ENCODE measurements at places on chromosomes 2 and 18. TPM values are rescaled to one million over a fixed set of nuclear protein-coding genes. Genes with fewer than 3 reads are reported as not detected.

DNA sequence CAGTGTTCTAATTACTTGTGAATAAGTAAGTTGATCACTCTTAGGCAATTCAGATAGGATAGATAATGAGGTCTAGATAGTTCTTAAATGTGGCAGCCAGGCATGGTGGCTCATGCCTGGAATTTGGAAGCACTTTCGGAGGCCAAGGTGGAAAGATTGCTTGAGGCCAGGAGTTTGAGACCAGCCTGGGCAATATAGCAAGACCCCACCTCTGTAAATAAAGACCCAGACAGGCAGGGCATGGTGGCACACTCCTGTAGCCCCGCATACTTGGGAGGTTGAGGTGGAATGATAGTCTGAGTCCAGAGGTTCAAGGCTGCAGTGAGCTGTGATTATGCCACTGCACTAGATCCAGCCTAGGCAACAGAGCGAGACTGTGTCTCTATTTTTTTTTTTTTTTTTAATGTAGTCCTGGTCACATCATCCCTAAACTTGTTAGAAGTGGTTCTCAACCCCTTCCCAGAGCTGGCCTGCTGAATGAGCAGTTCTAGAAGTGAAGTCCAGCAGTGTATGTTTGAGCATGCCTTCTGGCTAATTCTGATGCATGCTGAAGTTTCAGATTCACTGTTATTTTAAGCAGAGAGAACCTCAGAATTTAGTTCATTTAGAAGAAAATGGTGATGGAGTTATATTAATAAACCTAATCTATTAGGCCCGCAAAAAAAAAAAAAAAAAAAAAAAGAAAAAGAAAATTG lies 306.2 kb downstream of the PRKCE start:
- DNase-seq = no peak

GRCh38 chr2:40967451-40967850 lies 515.6 kb upstream of the SLC8A1 start:
- no peak for DNase-seq

DNA sequence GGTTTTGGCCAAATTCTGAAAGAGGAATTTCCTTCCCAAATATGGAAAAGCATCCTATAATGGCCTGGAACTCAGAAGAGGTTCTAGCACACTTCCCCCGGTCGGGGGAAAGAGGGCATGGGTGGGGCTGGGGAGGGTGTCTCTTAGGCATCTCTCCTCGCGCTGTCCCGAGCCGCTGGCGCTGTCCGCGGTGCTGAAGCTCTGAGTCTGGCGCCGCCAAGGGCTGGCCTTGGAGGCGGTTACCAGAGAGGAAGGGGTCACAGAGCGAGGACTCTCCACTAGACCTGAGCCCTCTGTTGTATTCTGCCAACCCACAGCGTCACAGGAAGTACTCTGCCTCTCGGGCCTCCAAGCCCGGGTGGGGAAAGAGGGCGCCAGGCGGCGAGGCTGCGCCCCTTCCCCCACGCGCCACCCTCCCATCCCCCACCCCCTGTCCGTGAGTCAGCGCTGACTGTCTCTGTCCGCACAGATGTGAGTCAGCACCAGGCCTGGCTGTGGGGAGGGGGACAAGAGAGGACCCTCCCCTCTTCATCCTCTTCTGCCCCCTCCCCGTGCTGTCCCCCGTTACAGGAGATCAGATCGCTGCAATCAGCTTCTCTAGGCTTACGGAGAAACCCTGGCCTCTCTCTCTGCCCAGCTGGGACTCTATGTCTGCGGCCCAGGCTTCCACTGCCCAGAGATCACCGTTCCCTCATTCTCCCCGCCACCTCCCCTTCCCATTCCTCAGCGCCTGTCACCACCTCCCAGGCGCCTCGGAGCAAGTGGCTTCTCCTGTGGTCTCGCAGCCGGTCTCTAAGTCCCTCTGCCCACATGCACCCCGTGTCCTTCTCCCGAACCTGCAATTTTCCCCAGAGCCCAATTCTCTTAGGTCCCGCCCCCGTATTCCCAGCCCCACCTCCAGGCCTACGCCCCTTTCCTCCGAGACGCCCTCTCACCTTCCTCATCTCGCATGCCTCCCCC lies 779 bp downstream of the PTPRN start:
- DNase-seq = peak; percentile 89

Gene CRYBA2
- total RNA-seq = not detected

- no peak for DNase-seq
Observed at GRCh38 chr2:118055512-118056164, 32.6 kb upstream of the INSIG2 start.

GRCh38 chr2:144224472-144224871 lies 295.4 kb downstream of the ZEB2 start:
- no peak for DNase-seq

- no peak for DNase-seq
Observed at GRCh38 chr2:41695198-41696113, 352.4 kb upstream of the PKDCC start.

- no peak for DNase-seq
Observed at GRCh38 chr2:180607514-180608049, 372.8 kb upstream of the UBE2E3 start.

Gene CEBPZOS
- 41.8 TPM for total RNA-seq

- no peak for DNase-seq
Observed at GRCh38 chr2:134368009-134368817, 114.3 kb downstream of the MGAT5 start.

- DNase-seq = no peak
Observed at GRCh38 chr2:218387369-218388194, 5.5 kb downstream of the SLC11A1 start.

GRCh38 chr18:58541146-58541788 lies 87.6 kb downstream of the ALPK2 start:
- DNase-seq = no peak

Gene SEC11C
- total RNA-seq = 39.9 TPM

DNA sequence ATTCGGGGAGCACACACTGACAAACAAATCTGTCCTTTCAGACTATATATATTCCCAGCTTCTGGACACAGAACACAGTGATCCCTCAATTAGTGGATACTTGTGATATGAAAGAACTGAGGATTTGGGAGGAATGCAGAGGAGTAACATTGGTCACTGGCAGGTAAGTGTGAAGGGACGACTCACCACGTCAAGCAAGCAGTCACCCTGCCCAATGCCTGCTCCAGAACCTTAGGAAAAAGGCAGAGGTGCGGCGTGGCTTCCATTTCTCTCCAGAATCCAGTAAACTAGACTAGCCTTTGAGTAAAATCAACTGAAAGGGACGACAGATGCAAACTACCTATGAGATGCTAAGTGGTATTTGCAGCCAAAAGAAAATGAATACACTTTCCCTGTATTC lies 1.1 kb downstream of the CCDC93 start:
- no peak for DNase-seq

Measured in activated naive CD8-positive, alpha-beta T cell treated with anti-CD3 and anti-CD28 coated beads, Interleukin-2, amount 10 ng/mL, durations not matched to agents 7 days and 5 days (primary cell).